ENCODE measurements at places on chromosomes 7 and 10.
A peak's percentile ranks its signal among the peaks of the same experiment; 100 is the strongest.

GRCh38 chr7:128214463-128214862 is 26.6 kb upstream of the LEP start:
- no peak for DNase-seq

DNA sequence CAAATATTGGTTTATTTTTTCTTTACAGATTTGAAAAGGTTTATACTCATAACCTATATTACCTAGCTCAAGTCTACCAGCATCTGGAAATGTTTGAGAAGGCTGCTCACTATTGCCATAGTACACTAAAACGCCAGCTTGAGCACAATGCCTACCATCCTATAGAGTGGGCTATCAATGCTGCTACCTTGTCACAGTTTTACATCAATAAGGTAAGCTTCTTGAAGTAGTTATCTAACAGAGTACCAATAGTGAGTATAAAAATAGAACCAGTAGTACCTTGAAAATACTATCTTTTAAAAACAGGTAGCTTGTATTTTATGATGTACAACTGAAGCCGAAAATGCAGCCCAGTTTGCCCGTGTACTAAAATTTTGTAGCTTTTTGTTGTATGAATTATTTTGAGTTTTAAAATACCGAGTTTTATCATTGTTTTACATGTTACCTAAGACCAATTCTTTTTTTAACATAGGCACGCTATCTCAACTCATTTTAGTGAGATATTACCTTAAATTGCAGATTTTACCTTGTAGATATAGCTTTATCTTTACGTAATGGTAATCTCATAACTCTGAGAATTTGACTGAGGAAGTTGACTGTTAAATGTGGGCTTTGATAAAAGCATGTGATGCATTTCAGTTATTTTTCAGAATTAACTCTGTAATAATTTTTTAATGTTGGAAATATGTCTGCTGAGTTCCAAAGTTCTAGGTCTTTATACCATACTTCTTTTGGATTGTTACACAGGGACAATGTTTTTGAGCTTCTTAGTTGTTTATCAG is 17.3 kb downstream of the KIFBP start:
- no peak for DNase-seq

- DNase-seq = no peak
Observed at GRCh38 chr10:124952123-124952522, 10.2 kb downstream of the ZRANB1 start.

DNA sequence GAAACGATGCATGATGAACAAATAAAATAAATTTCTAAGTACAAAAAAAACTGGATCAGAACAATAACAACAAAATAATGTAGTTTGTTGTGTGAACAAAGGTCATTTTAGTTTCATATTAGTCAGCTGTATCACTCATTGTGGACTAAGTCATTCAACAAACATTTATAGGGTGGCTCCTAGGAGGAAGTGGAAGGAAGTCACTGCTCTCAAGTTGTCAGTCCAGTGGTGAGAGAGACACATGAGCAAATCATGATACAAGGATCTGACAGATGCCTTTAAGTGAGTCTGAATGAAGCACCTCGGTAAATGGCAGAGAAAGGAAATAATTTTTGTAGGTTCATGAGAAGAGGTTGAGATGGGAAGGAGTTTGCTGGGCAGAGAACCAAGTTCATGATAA is 56.8 kb downstream of the EPDR1 start:
- no peak for DNase-seq

DNA sequence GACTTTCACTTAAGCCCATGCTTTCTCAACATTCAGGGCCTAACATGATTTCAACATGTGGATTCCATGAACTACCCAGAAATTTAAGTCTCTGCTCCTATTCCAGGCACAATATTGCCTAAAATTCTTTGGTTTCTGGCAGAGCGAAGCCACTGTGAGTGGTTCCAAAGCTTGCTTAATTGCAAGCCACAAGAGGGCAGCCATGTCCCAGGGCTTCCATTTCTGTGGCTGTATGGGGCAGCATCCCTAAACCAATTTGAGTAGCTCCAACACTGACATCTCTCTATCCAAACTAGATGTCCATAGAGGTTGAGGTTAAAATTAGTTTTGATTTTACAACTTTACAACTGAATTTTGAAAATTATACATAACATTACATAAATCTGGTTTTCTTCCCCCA is 56.3 kb upstream of the MDFIC start:
- DNase-seq = peak; percentile 63

DNA sequence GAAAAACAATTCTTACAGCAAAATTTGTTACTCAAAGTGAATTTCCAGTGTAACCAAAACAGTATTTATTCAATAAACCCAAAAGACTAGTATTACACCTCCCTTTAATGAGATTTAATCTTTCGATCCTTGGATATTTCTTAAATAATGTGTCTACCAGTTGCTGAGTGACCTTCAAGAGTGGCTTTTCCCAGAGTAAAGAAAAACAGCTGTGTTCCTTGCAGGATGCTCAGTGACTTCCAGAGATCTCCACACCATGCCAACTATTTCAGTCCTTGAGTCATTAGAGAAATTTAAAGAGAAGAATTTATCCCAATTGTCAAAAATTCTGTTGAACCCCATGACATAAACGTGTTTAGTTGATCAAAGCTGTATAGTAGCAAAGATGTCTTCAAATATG is 44.0 kb downstream of the IMMP2L start:
- no peak for DNase-seq

DNA sequence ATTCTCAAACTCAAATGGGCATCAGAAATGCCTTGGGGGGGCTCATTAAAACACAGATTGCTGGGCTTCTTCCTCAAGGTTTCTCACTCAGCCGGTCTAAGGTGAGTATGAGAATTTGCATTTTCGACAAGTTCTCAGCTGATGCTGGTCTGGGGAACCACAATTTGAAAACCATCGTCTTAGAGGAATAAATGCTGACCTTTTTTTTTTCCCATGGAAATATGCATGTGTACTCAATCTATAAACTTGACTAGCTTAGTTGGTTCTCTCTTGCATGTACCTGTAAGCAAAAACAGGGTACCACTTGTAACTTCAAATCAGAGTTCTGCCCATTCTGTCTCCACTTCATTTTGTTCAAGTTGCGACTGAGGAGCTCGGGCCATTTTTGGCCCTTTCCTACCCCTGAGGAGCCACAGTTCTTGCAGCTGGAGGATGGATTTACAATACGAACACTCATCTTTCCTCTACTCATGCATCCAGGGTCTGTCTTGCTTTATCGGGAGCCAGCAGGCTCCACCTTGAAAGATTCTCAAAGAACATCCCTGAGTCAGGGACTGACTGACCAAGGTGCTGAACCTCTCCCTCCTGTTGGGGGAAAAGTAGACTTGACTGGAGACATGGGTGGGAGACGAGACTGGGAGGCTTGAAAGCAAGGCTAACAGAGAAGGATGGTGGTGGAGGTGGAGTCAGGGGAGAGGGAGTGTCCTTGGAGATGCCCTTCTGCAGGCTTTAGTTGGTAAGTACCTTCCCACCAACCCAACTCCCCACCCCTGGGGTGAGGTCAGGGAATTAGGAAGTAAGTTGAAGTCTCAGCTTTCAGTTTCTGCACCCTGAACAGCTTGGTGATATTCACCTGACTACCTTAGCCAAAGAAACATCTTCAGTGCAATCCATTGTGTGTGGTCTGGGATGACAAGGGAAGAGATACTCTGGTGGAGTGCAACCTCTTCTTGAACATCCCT is 3.7 kb upstream of the MAPK8 start:
- DNase-seq = no peak

Measured in GM03348 (cell line).